ENCODE measurements at places on chromosomes 1 and 21.

DNA sequence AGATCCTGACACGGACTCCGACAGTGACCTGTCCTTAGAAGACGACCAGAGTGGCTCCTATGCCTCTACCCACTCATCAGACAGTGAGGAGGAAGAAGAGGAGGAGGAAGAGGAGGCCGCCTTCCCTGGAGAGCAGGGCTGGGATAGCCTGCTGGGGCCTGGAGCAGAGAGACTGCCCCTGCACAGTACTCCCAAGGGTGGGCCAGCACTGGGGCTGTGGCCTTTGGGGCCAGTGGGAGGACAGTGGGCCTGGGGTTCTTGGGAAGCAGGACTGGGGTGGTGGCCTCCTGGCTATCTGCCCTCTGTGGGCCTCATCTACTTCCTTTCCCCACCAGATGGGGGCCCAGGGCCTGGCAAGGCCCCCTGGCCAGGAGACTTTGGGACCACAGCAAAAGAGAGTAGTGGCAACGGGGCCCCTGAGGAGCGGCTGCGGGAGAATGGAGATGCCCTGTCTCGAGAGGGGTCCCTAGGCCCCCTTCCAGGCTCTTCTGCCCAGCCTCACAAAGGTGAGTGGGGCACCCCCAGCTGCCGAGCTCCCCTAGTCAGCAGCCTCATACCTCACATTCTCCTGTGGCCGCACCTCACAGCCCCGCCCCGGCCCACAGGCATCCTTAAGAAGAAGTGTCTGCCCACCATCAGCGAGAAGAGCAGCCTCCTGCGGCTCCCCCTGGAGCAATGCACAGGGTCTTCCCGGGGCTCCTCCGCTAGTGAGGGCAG, 10.0 kb downstream of the PSRC1 start:
- no peak for DNase-seq

GRCh38 chr21:29148530-29148929, 18.1 kb downstream of the MAP3K7CL start:
- no peak for DNase-seq

DNA sequence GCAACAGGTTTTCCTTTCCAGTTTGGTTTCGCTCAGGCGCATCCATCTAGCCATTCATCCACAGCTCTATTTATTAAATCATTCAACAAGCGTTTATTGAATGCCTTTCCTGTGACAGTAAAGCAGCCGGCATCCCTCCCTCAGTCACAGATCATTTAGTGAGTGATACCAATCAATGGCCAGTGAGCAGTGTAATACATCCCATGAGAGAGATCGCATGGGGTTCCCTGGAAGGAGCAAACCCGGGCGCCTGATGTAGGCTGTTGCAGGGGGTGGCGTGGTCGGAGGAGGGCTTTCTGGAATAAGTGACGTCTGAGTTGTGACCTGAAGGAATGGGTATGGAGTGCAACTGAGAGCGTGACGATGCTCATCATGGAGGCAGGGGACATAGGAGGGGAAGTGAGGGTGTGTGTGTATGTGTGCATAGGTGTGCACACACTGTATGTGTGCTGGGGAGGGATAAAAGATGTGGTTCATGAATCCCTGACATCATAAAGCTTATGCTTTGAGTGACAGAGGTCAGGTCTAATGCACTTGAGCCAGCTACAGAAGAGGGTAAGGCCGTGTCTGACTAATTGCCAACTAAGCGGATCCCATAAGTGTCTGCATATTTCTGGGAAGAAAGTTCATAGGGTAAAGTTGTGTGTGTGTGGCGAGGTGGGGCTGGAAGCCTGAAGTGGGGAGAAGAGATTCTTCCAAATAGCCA, 6.6 kb downstream of the FCMR start:
- no peak for DNase-seq

GRCh38 chr21:44582055-44582454, 1.7 kb upstream of the KRTAP10-5 start:
- DNase-seq, result no peak

- no peak for DNase-seq
Measured at GRCh38 chr1:226649780-226650179, 89.3 kb downstream of the ITPKB start.

GRCh38 chr1:82366689-82367088, 566.0 kb downstream of the ADGRL2 start:
- no peak for DNase-seq

Data from stimulated activated CD4-positive, alpha-beta T cell treated with anti-CD3 and anti-CD28 coated beads, Interleukin-4, amount 100 ng/mL, for 48 hours (primary cell).